ENCODE measurements at places on chromosomes 5 and 9.

DNA sequence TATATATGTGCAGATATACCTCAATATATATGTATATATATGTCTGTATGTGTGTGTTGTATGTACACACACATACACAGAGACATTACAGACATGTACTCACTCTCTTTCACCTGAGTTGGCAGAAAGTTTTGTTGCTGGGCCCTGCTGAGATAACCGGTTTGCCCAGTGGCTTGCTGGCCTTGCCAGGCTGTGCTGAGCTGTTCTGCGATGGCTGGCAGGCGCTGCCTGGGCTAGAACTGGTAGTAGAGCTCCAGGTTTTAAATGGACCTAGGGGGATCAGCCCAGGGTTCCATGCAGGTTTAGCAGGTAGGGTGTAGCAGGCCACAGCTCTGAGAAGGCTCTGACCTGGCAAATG, 394.3 kb downstream of the GADD45G start:
- no peak for DNase-seq

DNA sequence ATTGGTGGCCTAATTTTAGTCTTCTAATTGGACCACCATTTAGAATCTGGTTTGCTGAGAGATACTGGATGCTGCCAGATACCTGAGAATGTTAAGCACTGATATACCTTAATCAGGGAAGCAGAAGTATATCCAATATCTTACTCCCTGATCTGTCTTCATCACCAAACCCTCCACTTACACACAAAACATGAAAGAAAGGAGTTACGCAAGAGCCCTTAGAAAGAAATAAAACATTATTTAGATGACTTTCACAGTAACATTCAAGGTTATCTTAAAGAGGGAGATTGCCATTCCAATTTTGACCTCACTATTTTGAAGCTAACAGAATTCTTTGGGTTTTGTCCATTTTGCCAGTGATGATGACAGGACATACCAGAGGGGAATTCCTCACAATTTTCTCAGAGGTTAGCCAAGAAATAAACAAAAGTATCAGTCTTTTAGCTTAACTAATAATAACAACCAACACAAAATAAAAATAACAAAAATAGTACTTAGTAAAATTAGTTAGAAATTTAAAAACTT, 496.1 kb downstream of the NFIB start:
- no peak for DNase-seq

- no peak for DNase-seq
These were observed 214.7 kb downstream of the BRINP1 start for GRCh38 chr9:119154527-119154926.

GRCh38 chr9:79638806-79639205, 67.0 kb downstream of the TLE4 start:
- no peak for DNase-seq

- DNase-seq, result no peak
These were observed 263.5 kb upstream of the ANKRD55 start for GRCh38 chr5:56496581-56497063.

GRCh38 chr5:66898241-66898995, 298.2 kb downstream of the CD180 start:
- no peak for DNase-seq

- no peak for DNase-seq
These were observed 712.1 kb downstream of the MTRR start for GRCh38 chr5:8581047-8581446.

DNA sequence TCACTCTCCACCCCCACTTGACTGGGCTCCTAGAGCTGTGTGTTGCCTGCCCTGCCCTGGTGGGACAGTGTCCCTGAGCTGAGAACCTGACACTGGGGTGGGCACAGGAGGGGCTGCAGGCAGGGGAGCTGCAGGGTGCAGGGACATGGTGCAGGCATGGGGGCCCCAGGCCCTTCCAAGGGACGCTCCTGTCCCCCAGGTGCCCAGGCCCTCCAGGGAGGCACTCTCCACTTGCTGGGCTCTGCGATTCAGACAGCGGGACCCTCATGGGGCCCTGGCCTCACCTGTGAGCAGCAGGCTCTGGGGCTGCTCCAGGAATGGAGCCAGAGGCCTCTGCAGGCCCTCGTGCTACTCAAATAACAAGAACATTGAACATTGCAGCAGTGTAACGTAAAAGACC, 89.4 kb downstream of the BARX1 start:
- no peak for DNase-seq

- DNase-seq, result peak; percentile 70
These were observed 1.2 kb downstream of the AK3 start for GRCh38 chr9:4739587-4740387.

DNA sequence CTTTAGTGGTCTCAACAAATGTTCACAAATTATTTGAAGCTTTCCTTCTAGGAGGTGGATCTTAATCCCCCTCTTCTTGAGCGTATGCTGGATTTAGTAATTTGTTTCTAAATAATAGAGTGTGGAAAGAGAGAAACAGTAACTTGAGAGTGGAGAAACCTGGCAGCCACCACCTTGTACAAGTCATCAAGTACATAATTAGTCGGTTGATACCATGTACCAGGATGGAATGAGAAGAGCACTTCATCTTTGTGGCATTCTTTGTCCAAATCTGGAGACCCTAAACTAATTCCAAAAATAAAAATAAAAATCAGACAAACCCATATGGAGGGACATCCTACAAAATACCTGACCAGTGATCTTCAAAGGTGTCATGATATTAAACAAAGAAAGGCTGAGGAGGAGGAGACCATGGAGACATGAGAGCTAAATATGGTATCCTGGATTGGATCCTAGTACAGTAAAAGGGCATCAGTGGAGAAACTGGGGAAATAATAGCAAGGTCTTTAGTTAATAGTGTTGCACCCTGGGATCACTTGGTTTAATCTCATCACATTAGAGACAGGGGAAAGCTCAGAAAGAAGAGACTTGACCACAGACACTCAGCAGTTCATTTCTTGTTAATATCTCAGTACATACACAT, 147.9 kb downstream of the ASTN2 start:
- no peak for DNase-seq

- DNase-seq, result peak; percentile 56
These were observed 406.6 kb upstream of the TNC start for GRCh38 chr9:115524453-115525059.

- DNase-seq, result no peak
These were observed 34.7 kb upstream of the SLC22A5 start for GRCh38 chr5:132334812-132335211.

DNA sequence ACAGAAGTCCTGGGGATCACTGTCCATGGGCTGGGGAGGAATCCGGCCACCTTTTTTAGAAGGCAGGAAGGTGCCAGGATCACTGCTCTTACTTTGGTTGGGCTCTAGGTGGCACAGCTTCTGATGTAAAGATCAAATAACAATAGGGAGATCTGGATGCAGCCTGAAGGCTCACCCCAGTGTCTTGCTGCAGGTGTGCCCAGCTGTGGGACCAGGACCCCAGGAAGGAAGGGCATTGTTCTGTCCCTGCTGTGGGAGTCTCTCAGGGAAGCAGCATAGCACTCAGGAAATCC, 69.6 kb downstream of the DAB2IP start:
- no peak for DNase-seq

DNA sequence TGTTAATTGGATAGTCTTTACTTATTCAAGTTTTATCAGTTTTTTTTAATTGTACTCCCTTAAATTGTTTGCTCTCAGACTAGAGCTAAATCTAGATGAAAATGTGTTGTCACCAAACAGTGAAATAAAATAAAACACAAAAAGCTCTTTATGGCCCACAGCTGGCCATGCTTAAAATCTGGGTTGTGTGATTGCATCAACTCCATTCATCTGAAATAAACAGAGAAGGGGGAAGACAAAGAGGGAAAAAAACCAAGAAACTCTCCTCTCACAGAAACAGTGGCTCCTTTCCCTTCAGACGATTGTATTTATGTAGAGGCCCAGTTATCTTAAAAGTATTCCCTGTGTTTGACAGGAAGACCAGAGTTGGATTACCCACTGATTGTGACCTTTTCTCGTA, 422.4 kb downstream of the IRX1 start:
- no peak for DNase-seq

- no peak for DNase-seq
These were observed 5.1 kb downstream of the MYMK start for GRCh38 chr9:133519693-133520092.

- peak; percentile 67 for DNase-seq
These were observed 68.2 kb upstream of the ITGA2 start for GRCh38 chr5:52920929-52921328.

GRCh38 chr5:152097128-152097527, 172.5 kb upstream of the GLRA1 start:
- no peak for DNase-seq

DNA sequence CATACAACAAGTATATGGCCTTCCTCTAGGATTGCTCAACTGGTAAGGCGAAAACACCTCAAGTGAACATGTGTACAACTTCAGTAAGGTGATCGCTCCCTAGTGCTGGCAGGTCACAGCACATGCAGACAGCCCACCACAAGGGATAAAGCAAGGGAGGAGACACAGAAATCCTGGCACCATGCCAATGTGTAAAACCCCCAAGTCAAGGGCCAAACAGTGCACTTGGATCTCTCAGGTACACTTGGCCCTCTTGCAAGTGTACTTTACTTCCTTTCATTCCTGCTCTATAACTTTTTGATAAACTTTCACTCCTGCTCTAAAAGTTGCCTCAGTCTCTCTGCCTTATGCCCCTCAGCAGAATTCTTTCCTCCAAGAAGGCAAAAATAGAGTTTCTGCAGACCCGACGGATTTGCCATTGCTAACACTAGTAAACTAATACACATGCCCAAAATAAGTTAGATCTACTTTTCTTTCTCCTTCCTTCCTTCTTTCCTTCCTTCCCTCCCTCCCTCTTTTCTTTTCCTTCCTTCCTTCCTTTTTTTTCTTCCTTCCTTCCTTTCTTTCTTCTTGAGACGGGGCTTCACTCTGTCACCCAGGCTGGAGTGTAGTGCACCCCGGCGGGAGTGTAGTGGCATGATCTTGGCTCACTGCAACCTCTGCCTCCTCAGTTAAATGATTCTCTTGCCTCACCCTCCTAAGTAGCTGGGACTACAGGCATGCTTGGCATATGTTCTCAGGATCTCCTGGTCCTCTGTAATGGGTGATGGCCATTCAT, 6.8 kb upstream of the LNPEP start:
- DNase-seq, result no peak

- no peak for DNase-seq
These were observed 47.1 kb downstream of the C9orf57 start for GRCh38 chr9:72013292-72013760.

DNA sequence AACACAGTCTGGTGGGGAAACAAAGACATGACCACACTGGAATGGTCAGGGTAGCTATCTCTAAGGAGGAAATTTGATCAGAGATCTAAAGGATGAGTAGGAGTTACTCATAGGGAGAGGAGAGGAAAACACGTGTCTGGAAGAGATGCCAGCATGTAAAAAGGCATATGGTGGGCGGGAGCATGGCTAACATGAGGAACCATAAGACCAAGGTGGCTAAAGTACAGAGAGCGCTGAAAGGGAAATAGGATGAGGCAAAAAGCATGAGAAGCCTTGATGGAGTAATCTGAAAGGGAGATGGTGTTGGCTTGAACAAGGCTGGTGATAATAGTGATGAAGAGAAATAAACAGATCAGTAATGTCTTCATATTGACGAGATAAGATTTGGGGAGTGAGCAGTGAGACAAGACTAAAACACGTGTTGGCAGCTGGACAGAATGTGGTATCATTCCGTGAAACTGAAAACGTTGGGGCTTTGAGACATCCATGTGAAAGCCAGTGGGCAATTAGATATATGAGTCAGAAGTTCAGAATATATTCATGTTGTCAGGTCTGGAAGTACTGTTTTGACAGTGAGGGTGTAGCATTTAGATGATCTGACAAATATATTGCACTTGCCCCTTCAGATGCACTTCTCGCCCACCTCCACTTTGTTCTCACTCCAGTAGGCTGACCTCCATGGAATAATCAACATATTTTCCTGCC, 209.1 kb upstream of the KCNN2 start:
- peak; percentile 21 for DNase-seq

- DNase-seq, result no peak
These were observed 158.4 kb downstream of the CPLANE1 start for GRCh38 chr5:37090781-37091180.

DNA sequence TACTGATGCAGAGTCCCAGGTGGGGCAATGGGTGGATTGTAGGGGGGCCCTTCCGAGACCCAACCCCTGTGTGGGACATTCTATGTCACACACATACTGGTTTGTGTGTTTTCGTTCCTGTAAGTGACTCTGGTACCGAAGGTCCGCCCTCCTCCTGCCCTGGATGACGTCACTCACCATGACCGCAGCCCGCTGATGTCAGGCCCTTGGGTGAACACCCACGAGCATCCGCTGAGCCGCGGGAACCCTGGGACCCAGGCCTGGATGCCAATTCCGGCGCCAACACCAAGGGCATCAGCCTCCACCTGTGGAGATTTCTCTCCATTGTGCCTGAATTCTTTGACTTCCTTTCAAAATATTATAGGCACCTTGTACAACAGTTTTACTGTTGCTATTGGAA, 184.3 kb downstream of the MTRR start:
- no peak for DNase-seq

- DNase-seq, result peak; percentile 87
These were observed 172.1 kb upstream of the GAS1 start for GRCh38 chr9:87119328-87119881.

DNA sequence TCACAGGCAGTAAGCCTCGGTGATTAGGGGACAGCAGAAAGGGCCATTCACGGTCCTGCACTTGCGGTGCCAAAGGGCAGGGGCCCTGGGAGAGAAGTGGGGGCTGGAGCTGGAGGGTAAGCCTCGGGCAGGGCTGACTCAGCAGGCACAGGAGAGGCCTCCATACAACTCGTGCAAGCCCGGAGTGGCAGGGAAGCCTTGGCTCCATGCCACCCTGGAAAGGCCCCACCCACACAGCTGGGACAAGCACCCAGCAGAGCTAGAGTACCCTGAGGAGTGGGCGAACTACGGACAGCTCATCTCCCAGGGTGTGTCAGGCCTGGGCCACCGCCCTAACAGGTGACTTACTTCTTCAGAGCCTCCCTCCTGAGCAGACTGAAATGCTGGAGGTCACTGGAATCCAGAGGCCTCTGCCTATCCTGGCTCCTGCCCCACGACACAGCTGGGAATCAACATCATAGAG, 5.6 kb upstream of the CAMK2A start:
- peak; percentile 85 for DNase-seq

GRCh38 chr5:160463740-160464465, 42.2 kb downstream of the PTTG1 start:
- peak; percentile 90 for DNase-seq

- DNase-seq, result peak; percentile 78
These were observed 629.2 kb downstream of the BNC2 start for GRCh38 chr9:16241231-16241630.

GRCh38 chr9:85662573-85662972, 79.2 kb downstream of the AGTPBP1 start:
- DNase-seq, result no peak

Measured in foreskin fibroblast (primary cell).